ENCODE measurements at places on chromosomes 2 and 18. TPM values are rescaled to one million over a fixed set of nuclear protein-coding genes. Genes with fewer than 3 reads are reported as not detected.
A peak's percentile ranks its signal among the peaks of the same experiment; 100 is the strongest.

GRCh38 chr2:241123816-241124536 lies 21.9 kb upstream of the MTERF4 start:
- DNase-seq, result no peak
- peaks cover 37% of the 10 kb centered on the region for H3K36me3 ChIP-seq
- H3K27me3 ChIP-seq, result no peaks in the 10 kb centered on the region
- no peak overlapping the region for H3K4me3 ChIP-seq
- peaks cover 17% of the 10 kb centered on the region for H3K4me1 ChIP-seq

DNA sequence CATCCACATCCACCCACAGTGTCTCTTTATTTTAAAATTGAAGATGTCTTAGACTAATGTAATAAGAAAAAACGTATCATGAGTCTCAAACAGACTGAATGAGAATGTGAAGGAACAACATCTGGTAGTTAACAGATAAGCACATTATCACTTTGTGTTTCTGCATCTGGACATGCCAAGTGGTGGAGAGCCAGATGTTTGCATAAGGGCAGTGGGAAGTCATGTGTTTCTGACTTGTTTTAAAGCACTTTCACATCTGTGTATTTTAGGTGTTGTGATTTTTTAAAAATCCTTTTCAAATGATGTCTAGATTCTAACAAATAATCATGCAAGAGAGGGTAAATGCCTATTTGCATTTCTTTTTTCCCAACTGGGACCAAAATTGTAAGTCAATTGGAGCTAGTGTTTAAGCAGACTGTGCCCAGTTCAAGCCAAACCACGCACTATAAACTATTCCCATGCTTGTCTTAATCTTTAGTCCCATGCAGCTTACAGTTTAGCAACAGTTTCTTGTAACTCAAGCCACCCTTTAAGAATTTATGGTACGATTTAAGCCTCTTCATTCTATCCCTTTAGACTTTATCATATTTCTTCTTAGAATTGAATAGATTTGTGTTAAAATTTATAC lies 272.7 kb upstream of the DOK6 start:
- no peak overlapping the region for H3K4me3 ChIP-seq
- H3K27ac ChIP-seq, result no peak overlapping the region
- no peaks in the 10 kb centered on the region for H3K36me3 ChIP-seq

DNA sequence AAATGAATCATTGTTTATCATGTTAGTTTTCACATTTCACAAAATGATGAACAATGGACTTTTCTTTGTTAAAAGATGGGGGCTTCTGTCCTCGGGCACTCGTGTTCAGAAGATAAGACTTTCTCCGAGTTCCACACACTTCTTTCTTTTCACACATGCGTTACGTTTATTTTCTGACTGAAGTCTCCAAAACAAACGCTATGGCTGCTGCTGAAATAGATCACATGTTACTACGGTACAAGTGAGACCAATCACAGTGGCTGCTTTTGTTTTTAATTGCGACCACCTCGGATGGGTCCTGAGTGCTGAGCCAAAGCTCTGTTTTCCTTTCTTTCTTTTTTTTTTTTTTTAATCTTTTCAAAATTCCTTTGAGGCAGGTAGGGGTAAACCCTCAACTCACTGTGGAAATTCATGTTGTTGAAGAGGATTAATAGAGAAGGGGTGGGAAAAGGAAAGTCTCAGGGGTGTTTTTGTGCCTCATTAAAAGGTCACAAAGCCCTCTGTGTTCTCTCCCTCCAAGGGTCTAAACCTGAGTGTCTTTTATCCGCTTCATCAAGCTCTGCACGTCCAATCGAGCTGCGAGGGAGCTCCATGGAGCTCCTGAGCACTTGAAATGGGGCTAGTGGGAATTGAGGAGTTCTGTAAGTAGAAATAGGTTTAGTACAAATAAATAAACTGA lies 48.2 kb downstream of the ARL4C start:
- peak overlapping the region; percentile 28 for H3K4me3 ChIP-seq
- peaks cover 39% of the 10 kb centered on the region for H3K36me3 ChIP-seq
- H3K27ac ChIP-seq, result peak overlapping the region; percentile 99

GRCh38 chr2:25664183-25664964 lies 9.0 kb downstream of the DTNB start:
- H3K36me3 ChIP-seq, result no peaks in the 10 kb centered on the region
- no peak for DNase-seq
- peak overlapping the region; percentile 77 for H3K4me3 ChIP-seq
- no peak overlapping the region for H3K27ac ChIP-seq

- no peaks in the 10 kb centered on the region for H3K4me1 ChIP-seq
- peak; percentile 13 for DNase-seq
- H3K36me3 ChIP-seq, result no peaks in the 10 kb centered on the region
- H3K27ac ChIP-seq, result no peak overlapping the region
- no peak overlapping the region for H3K4me3 ChIP-seq
- peaks cover 9% of the 10 kb centered on the region for H3K27me3 ChIP-seq
Measured at GRCh38 chr2:210577263-210578071, 21.1 kb downstream of the CPS1 start.

- no peak for DNase-seq
- H3K27ac ChIP-seq, result no peak overlapping the region
- H3K36me3 ChIP-seq, result peaks cover 6% of the 10 kb centered on the region
- H3K27me3 ChIP-seq, result peaks cover 11% of the 10 kb centered on the region
- no peak overlapping the region for H3K4me3 ChIP-seq
Measured at GRCh38 chr2:200021449-200022114, 66.2 kb downstream of the MAIP1 start.

GRCh38 chr2:126664234-126664633 lies 8.3 kb downstream of the GYPC start:
- peak overlapping the region; percentile 94 for H3K4me3 ChIP-seq
- H3K4me1 ChIP-seq, result peaks cover 96% of the 10 kb centered on the region
- peaks cover 4% of the 10 kb centered on the region for H3K36me3 ChIP-seq
- H3K27ac ChIP-seq, result peak overlapping the region; percentile 95

GRCh38 chr18:23354625-23355024 lies 98.5 kb upstream of the RIOK3 start:
- no peaks in the 10 kb centered on the region for H3K27me3 ChIP-seq
- H3K4me1 ChIP-seq, result peaks cover 27% of the 10 kb centered on the region
- H3K27ac ChIP-seq, result no peak overlapping the region
- no peak for DNase-seq
- peaks cover 36% of the 10 kb centered on the region for H3K36me3 ChIP-seq

GRCh38 chr18:9380101-9380500 lies 45.5 kb downstream of the TWSG1 start:
- no peaks in the 10 kb centered on the region for H3K4me1 ChIP-seq
- peaks cover 10% of the 10 kb centered on the region for H3K36me3 ChIP-seq
- no peaks in the 10 kb centered on the region for H3K27me3 ChIP-seq
- DNase-seq, result no peak
- H3K27ac ChIP-seq, result no peak overlapping the region
- H3K4me3 ChIP-seq, result no peak overlapping the region

GRCh38 chr2:109374548-109375130 lies 239.1 kb downstream of the SEPTIN10 start:
- no peak overlapping the region for H3K27ac ChIP-seq
- H3K36me3 ChIP-seq, result peaks cover 31% of the 10 kb centered on the region
- no peak overlapping the region for H3K4me3 ChIP-seq
- H3K4me1 ChIP-seq, result peaks cover 14% of the 10 kb centered on the region

- no peak overlapping the region for H3K27ac ChIP-seq
- H3K36me3 ChIP-seq, result no peaks in the 10 kb centered on the region
- no peaks in the 10 kb centered on the region for H3K27me3 ChIP-seq
- DNase-seq, result no peak
Measured at GRCh38 chr2:200360364-200360763, 53.9 kb downstream of the SPATS2L start.

GRCh38 chr2:45554073-45554741 lies 56.9 kb downstream of the SRBD1 start:
- no peak overlapping the region for H3K4me3 ChIP-seq
- H3K4me1 ChIP-seq, result peaks cover 9% of the 10 kb centered on the region

DNA sequence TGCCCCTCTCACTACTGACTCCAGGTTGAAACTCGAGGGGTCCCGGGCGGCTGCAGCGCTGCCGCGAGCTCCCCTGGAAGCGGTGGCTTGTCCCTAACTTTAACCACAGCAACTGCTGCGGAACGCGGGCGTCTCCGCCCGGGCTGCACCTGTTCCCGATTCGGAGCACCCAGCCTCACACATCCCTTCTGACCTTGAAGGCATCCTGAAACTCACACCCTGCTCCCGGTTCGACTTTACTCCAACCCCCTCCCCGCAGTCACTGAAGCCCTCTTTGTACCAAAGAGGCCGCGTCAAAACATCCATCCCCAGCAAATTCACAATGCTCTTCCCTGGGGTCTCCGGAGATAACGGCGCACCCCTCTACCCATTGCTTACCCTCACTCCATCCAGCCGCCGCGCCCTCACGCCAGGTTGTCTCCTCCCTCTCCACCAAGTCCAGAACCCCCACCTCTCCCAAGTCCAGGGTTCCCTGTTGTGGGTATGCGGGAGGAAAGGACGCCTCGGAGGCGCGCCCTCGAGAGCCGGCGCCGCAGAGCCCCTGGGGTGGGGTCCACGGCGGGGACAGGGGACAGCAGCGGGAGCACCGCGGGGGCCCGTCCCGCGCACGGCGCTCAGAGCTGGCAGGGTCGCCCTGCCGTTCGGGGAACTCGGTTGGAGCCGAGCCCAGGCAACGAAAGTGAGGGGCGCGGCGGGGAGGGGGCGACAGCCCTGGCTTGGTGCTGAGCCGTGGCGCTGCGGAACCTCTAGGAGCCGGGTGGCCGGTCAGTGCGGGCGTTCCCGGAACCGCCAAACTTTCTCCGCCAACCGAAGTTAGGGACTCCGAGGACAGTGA lies 934 bp downstream of the MYO5B start:
- peaks cover 68% of the 10 kb centered on the region for H3K27me3 ChIP-seq
- H3K4me1 ChIP-seq, result peaks cover 20% of the 10 kb centered on the region
- H3K27ac ChIP-seq, result no peak overlapping the region
- H3K36me3 ChIP-seq, result peaks cover 3% of the 10 kb centered on the region
- peak overlapping the region; percentile 43 for H3K4me3 ChIP-seq

DNA sequence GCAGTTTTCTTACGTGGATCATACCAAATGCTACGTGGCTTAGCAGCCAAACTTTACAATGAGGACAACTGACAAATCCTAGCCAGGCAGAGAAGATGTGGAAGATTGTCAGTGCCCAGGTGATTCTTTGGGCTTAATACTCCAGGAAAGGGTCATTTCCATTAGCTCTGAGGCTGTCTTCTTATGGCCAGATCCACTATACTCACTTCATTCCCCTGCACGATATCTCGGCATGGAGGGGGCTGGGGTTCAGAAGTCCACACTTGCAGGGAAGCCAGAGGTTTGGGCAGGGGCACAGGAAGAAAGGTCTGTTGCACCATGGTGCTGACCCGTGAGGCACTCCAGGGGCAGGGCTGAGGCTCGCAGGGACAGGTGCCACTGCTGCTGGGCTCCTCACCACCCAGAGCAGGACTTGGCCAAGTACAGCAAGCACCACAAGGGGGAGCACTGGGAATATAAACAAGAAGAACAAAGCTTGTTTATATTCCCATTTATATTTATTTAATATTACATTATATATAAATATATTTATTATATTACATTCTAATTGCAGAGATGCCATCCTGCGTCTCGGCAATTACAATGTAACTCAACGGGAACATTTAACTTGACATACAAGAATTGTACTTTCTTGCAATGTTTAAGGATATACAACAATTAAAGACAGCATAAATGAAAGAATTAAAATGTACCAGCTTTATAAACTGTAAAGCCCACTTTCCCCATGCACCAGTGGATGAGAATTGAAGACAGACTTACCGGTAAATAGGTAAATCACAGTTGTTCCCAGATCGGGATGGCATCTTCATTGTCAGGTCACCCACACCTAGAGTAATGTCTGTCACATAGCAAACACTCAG lies 27.2 kb downstream of the CLUL1 start:
- no peaks in the 10 kb centered on the region for H3K36me3 ChIP-seq
- no peak overlapping the region for H3K27ac ChIP-seq
- H3K27me3 ChIP-seq, result peaks cover 1% of the 10 kb centered on the region
- DNase-seq, result peak; percentile 39

DNA sequence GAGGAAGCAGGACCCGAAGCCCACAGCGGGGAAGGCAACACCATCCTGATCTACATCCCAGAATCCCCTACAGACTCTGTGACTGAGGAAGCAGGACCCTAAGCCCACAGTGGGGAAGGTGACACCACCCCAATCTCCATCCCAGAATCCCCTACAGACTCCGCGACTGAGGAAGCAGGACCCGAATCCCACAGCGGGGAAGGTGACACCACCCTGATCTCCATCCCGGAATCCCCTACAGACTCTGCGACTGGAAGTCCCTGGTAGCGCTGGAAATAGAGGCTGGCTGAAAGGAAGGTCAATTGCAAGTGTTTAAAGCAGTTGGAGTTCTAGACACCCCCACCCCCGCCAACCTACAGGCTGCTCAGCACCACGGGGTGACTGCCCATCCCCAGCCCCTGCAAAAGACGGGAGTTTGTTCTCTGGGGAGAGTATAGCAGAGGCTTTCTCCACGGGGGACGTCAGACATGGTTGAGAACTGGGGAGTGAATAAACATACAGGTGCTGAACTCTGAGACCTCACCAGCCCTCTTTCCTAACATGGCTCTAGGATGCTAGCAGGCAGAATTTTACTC lies 21.0 kb downstream of the CIB4 start:
- H3K27ac ChIP-seq, result no peak overlapping the region
- peaks cover 2% of the 10 kb centered on the region for H3K27me3 ChIP-seq
- H3K4me1 ChIP-seq, result peaks cover 6% of the 10 kb centered on the region
- DNase-seq, result no peak
- no peaks in the 10 kb centered on the region for H3K36me3 ChIP-seq

DNA sequence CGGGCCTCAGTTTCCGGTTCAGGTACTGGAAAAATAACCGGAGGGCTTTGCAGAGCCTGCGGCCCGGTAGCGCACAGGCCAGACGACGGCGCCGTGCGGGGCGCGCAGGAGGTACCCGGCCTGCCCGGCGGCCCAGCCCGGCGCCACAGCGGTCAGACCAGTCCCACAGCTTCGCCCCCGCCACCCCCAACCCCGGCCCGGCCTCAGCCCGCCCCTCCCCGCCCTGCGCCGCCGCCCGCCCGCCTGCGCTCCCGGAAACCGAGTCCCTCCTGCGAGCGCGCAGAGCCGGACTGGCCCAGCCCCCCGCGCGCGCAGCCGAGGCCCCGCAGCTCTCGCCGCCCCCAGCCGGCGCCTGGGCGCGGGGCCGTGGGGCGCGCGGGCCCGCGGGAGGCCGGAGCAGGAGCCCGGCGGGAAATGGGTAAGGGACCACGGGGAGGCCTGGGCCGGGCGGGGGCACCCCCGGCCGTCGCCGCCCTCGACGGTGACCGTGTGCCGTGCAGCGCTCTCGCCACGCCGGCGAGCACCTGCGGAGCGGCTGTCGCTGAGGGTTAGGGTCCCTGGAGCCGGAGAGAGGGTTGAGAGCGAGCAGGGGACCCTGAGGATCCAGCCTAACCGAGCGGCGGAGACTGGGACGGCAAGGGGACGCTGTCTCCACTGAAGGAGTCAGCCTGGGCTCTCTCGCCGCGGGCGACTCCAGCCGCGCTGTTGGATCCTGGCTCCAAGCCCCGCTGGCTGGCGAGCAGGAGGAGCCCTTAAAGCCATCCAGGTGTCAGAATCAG lies 16.5 kb upstream of the PSD4 start:
- peaks cover 26% of the 10 kb centered on the region for H3K4me1 ChIP-seq
- H3K4me3 ChIP-seq, result peak overlapping the region; percentile 86
- peak; percentile 59 for DNase-seq
- no peaks in the 10 kb centered on the region for H3K27me3 ChIP-seq
- no peaks in the 10 kb centered on the region for H3K36me3 ChIP-seq

The SMARCAL1 gene
- 22.0 TPM for polyA plus RNA-seq

The RGPD3 gene
- polyA plus RNA-seq, result 0.06 TPM

The GREB1 gene
- polyA plus RNA-seq, result 0.13 TPM

The PLEKHH2 gene
- 0.80 TPM for polyA plus RNA-seq

The ZNF407 gene
- polyA plus RNA-seq, result 6.0 TPM

The LYG2 gene
- polyA plus RNA-seq, result not detected

The OR6B2 gene
- not detected for polyA plus RNA-seq

The PDE1A gene
- polyA plus RNA-seq, result not detected

The SLC8A1 gene
- not detected for polyA plus RNA-seq

The TMEM214 gene
- 19.4 TPM for polyA plus RNA-seq

The SKOR2 gene
- not detected for polyA plus RNA-seq

The CHRND gene
- polyA plus RNA-seq, result not detected
